Activated T-cell treated with anti-CD3 and anti-CD28 coated beads, Interleukin-2, amount 50 U/mL, for 72 hours (primary cell): ENCODE measurements at places on chromosomes 5 and 9. TPM values are rescaled to one million over a fixed set of nuclear protein-coding genes. Genes with fewer than 3 reads are reported as not detected.
A peak's percentile ranks its signal among the peaks of the same experiment; 100 is the strongest.

GRCh38 chr9:113963017-113963620 lies 87.0 kb downstream of the ZNF618 start:
- no peaks in the 10 kb centered on the region for H3K27me3 ChIP-seq
- H3K4me3 ChIP-seq, result no peak overlapping the region
- no peaks in the 10 kb centered on the region for H3K36me3 ChIP-seq
- DNase-seq, result peak; percentile 58
- H3K27ac ChIP-seq, result no peak overlapping the region

Gene GZMA
- total RNA-seq, result 25.1 TPM

GRCh38 chr5:74507370-74508005 lies 133.0 kb downstream of the ENC1 start:
- no peak overlapping the region for H3K4me3 ChIP-seq
- H3K27me3 ChIP-seq, result no peaks in the 10 kb centered on the region
- H3K36me3 ChIP-seq, result no peaks in the 10 kb centered on the region
- no peak for DNase-seq
- no peaks in the 10 kb centered on the region for H3K4me1 ChIP-seq

Gene OMD
- not detected for total RNA-seq

DNA sequence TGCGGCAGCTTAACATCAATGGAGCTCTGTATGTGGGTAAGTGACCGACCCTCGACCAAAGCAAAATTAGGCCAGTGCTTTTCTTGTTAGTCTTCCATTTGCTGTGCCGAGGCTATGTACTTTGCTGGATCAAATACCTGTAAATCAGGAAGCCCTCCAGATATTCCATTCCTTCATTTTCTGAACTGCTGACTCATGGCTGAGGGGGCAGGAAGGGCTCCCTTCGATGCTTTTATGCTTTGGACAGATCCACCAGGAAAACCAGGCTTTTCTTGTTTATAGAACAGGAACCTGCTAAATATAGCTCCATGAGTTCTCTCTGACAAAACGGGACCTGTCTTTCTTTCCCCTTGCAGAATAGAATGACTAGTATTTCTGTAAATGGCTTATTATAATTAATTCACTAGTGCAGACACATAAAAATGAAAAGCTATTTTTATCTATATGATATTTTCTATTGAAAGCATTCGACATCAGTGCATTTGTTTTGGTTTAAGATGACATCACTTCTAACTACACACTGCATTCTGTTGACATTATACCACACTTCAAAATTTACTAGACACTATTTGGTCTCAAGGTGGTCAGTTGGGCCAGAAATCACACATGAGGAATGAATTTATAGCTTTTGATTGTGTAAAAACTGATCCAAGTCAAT lies 93.3 kb downstream of the LIFR start:
- no peak for DNase-seq
- no peaks in the 10 kb centered on the region for H3K36me3 ChIP-seq
- peaks cover 39% of the 10 kb centered on the region for H3K27me3 ChIP-seq
- no peaks in the 10 kb centered on the region for H3K4me1 ChIP-seq
- H3K4me3 ChIP-seq, result no peak overlapping the region
- no peak overlapping the region for H3K27ac ChIP-seq
